Stimulated activated naive CD8-positive, alpha-beta T cell treated with anti-CD3 and anti-CD28 coated beads, Interleukin-15, amount 100 ng/mL, for 72 hours (primary cell): ENCODE measurements at places on chromosomes 11 and 22.

GRCh38 chr11:1193326-1194230, 29.3 kb upstream of the MUC5B start:
- no peak for DNase-seq

- peak; percentile 76 for DNase-seq
Observed at GRCh38 chr11:9565822-9566560, 7.5 kb upstream of the WEE1 start.

GRCh38 chr11:83158965-83159901, 2.3 kb downstream of the PCF11 start:
- DNase-seq, result no peak

GRCh38 chr11:9775398-9775779, 111.5 kb downstream of the SWAP70 start:
- no peak for DNase-seq

- DNase-seq, result no peak
Observed at GRCh38 chr11:60482361-60482760, 10.2 kb upstream of the MS4A12 start.

DNA sequence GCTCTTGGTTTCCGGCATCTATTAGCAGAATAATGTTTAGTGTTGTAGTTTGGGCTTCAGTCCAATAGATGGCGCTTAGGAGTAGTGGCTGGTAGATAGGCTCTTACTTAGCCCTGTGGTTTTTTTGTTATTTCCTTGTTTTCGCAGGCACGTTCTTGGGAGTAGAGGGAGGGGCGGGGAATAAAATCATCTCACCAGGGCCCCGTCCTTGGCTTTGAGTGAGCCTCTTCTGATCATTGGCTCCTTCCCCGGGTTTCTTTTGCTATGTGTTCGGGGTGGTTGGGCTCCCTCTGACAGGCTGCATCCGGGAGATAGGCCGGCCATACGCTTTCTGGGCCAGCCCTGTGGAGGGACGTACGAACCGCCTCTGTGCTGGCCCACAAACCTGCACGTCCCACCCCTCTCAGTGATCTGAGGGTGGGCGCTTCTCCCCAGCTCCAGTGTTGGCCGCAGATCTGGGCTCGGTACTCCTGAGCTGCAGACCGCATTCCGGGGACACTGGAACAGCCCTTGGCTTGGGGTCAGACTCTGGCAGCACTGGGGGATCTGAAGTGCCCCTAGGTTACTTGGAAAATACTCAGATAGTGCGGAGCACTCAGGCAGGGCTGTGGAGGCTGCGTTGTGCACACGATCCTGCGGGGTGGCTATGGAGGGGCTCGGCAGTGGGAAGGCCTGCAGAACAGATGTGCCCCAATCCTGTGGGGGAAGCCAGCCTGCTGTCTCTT, 217.0 kb downstream of the DYNC2H1 start:
- peak; percentile 20 for DNase-seq
